EL (cell line): ENCODE measurements at places on chromosomes 16 and 17.

GRCh38 chr16:24054741-24055491, 201.2 kb upstream of the CACNG3 start:
- DNase-seq = no peak

GRCh38 chr17:28878981-28879380, 18.6 kb downstream of the FLOT2 start:
- DNase-seq = peak; percentile 36

GRCh38 chr17:16934836-16935235, 37.1 kb downstream of the TNFRSF13B start:
- DNase-seq = no peak

- DNase-seq = peak; percentile 84
Observed at GRCh38 chr17:1186923-1187771, 7.4 kb upstream of the ABR start.

GRCh38 chr16:79697562-79698112, 97.1 kb upstream of the MAF start:
- no peak for DNase-seq

DNA sequence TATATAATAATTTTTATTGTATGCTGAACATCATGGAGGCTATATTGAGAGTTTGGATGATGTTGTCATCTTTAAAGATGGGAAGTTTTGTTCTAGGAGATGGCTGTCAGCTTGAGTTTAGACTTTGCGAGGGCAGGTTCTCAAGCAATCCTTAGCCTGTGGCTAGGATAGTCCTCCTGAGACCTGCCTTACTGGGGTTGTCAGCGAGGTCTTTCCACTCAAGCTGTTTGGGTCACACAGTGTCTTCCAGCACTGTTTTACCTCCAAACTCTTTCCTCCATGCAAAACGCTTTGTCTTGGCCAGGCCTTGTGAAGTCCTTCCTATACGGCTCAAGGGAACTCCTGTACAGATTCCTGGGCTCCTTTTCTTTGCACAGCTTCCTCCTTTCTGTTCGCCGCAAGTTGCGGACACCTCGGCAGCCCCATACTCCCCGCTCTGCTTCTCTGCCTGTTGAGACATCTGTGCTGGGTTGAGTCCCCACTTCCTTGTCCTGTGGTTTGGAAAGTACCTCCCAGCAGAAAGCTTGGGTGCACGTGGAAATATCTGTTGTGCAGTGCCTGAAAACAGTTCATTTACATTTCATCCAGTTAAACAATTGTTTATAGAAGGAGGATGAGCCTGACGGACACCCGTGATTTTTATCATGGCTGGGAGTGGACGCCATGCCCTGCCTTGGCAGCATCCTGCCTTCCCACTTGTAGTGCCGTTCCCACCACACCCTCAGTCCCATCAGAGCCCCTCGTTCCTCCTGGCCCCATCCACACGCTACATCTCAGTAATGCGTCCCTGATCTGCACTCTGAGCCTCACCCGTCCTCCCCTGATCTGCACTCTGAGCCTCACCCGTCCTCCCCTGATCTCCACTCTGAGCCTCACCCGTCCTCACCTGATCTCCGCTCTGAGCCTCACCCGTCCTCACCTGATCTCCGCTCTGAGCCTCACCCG, 55.0 kb upstream of the CBFA2T3 start:
- no peak for DNase-seq

DNA sequence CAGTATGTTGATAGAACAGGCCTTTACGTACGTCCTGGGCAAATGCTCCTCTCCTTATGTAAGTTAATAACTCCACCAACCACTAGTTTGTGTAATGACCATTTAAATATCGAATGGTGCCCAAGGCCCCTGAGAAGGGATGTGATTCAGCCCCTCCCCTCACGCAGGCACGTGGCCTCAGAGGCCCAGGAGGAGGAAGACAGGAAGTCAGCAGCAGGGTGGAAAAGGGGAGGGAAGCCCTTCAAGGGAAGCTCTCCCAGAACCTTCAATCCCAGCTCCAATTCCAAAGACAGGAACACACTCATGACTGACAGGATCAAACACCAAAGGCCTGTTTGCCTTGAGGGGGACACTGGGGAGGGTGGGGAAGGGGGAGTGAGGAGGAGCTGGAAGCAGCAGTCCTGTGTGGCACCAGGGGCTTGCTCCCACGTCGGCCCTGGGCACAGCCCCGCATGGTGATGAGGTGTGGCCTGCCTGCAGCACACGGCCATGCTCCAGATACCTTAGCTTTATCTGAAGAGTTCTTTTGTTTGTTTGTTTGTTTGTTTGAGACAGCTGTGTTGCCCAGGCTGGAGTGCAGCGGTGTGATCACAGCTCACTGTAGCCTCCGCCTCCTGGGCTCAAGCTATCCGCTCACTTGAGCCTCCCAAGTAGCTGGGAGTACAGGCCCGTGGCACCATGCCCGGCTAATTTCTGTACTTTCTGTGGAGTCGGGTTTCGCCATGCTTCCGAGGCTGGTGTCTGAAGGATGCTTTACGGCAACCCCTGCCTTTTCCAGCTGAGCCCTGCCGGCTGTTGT, 105.0 kb downstream of the ZNF778 start:
- peak; percentile 76 for DNase-seq

DNA sequence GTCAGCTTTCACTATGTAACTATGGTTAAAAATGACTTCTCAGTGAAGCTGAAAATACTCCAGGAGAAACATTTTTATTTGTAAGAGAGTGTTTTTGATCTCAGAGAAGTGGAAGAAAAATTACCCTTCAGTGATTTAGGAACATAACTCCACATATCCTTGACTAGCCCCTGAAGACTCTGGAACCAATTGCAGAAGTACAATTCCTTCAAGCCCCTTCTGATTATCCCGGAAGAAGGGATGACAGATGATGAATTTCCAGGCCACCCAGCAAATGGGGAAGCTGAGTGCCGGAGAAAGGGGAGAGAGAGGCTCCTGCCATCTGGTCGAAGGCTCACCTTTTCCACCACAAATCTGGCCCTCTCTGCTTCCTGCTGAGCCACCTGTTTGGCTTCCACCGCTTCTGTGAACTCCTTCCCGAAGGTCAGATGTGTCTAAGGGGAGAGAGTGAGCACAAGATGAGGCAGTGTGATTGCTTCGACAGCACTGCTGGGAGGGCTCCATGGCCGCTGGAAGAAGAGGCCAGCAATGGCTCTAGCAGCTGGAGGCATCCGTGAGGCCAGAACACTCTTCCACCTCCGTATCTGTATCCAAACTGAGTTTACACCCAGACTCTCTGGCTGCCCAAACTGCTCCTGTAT, 8.1 kb downstream of the PHB1 start:
- DNase-seq = no peak

DNA sequence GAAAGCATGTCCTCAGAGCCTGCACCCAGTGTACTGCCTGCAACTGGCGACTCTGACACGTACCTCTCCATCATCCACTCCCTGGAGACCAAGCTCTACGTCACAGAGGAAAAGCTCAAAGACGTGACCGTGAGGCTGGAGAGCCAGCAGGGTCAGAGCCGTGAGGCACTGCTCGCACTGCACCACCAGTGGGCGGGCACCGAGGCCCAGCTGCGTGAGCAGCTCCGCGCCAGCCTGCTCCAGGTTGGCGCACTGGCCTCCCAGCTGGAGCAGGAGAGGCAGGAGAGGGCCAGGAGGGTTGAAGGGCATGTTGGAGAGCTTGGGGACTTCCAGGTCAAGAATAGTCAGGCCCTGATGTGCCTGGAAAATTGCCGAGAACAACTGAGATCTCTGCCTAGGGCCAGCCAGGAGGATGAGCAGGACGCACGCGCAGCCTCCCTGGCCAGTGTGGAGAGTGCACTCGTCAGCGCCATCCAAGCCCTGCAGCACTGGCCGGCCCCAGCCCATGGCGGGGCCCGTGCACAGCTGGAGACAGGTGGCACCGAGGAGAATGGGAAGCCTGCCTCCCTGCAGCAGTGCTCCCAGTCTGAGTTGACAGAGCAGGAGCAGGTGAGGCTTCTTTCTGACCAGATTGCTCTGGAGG, 40.3 kb downstream of the PLD6 start:
- DNase-seq = no peak

DNA sequence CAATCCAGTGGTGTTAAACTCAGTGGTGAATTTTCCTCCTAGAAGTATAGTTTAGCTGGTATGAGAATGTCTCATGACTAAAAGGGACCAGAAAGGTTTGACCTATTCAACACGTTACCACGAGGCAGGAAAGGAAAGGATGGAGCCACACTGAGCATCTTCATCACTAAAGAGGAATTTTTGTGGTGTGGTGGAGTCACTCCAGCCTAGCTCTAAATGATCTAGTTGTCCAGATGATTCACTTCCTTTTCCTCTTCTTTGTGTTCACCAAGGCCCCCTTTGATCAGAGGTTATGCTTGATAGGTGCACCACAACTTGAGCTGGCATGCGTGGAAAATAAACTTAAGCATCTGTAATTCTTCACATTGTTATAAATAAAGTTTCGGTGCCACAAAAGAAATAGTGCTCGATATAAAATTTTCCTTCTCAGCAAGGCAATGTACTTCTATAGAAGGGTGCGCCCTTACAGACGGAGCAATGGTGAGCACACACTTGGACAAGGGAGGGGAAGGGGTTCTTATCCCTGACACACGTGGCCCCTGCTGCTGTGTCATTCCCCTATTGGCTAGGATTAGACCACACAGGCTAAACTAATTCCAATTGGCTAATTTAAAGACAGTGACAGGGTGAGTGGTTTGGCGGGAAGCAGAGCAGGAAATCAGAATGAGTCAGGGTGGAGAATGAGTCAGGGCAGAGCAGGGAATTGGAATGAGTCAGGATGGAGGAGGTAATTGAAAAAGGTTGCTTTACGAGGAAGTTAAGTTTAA, 254.6 kb downstream of the HS3ST3A1 start:
- peak; percentile 95 for DNase-seq

DNA sequence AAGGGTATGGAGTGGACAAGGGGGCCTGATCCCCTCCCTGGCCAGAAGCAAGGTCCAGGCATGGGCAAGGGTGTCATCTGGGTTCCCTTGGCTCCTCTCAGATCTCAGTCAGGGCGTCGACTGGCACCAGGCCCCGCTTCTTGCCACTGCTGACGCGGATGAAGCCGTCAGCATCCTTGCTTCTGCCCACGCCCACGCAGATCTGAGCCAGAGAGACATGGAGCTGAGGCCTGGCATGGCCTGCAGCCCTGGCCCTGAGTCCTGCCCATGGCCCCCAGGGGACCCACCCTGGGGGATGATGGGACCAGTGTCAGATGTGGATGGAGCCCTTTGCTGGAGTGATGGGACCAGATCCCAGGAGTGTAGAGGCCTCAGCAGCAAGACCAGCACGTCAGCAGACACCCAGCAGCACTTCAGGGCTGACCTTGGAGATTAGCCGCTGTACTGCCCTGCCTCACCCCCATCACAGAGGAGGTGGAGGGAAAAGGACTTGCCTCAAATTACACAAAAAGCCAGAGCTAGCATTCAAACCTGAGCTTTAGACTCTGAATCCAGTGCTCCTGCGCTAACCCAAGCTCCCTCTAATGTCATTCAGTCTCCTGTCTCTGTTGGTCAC, 12.2 kb downstream of the RPL19 start:
- DNase-seq = no peak

DNA sequence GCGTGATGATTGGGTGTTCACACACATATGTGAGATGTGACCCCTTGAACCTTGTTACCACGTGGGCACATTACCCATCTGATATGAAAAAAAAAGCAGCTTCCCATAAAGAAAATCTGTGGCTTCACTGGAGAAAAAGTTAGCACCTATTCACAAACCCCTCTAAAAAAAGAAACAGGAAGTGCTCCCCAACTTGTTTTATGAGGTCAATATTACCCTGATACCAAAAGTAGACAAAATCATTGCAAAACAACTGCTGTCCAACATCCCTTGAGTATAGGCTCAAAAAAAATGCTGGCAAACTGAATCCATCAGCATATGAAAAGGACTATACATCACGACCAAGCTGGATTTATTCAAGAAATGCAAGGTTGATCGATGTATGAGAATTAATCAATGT, 99.7 kb upstream of the RBL2 start:
- DNase-seq = no peak

DNA sequence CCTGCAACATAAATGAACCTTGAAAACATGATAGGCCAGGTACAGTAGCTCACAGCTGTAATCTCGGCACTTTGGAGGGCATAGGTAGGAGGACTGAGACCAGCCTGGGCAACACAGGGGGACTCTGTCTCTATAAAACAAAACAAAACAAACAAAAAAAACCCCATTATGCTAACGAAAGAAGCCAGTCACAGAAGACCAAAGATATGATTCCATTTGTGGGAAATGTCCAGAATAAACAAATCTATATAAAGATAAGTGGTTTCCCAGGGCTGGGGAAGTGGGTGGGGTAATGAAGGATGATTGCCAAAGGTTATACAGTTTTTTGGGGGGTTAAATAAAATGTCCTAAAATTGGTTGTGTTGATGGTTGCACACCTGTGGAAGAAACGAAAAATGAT, 36.5 kb upstream of the SIAH1 start:
- DNase-seq = no peak

- no peak for DNase-seq
Observed at GRCh38 chr16:67504031-67505021, 21.0 kb upstream of the AGRP start.

DNA sequence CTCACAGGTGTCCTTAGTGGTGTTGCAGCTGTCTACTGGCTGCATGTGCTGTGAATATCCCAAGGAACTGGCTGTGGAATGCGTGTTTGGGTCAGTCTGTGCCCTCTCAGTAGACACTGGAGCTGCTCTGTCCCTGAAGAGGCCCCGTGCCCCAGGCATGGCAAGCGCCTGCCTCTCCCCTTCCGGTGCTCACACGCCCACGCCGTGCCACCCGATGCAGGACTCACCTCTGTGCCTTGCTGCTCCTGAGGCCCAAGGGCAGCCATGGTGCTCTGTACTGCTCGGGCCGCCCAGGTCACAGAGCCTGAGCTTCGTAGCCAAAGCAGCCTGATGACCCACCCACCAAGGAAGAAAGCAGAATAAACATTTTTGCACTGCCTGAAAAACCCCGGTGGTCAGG, 10.0 kb downstream of the RGS11 start:
- DNase-seq = no peak

DNA sequence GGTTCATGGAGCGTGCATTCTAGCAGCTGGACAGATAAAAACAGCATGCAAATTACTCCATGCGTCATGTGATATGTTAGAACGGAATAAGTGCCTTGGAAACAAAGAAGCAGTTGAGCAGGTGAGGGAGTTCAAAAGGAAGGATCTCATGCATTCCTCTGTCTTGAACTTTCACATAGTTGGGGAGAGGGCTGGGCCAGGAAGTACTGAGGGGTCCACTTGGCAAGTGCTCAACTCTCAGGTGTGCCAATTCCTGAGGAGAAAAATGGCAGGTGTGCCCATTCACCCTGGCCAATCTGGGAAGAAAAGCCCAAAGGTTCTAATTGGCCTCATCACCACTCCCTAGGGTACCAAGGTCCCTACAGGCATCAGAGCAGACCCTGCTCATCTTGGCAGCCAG, 67.7 kb downstream of the CES1 start:
- DNase-seq = no peak

GRCh38 chr16:90044111-90044551, 24.9 kb upstream of the DBNDD1 start:
- DNase-seq = no peak

GRCh38 chr16:911101-911500, 59.7 kb downstream of the LMF1 start:
- DNase-seq = no peak

DNA sequence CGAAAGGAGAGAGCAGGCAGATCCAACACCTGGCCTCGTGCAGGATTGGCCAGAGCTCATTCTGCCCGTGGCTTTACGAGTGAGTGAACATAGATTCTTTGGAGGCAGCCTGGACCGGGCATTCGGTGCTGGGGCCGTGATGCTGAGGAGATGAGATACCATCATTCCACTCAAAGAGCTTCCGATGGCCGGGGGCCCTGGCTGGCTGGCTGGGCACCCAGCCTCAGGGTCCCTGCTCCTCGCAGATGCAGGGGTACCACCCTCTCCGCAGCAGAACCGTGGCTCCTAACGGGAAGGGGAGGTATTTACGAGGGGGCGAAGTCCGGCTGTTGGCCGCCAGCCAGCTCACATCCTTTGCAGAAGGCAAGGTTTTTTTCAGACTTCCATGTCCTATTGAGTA, 66.1 kb upstream of the FOXF1 start:
- no peak for DNase-seq
